ENCODE measurements at places on chromosomes 2 and 18.

DNA sequence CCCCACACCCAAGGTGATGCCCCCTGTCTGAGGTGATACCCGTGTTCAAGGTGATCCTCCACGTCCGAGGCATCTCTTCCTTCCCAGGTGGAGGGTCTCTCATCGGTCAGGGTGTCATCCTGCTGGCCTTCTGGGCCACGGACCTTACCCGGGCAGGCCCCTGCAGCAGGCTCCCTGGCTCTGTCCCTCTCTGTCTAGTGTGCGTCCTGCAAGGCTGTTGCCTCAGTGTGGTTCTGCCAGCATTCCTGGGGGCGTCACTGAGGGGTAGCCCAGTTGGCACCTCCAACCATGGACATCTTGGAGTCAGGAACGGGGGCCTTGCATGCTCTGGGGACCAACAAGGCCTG, 5.6 kb upstream of the PER2 start:
- no peak for DNase-seq

DNA sequence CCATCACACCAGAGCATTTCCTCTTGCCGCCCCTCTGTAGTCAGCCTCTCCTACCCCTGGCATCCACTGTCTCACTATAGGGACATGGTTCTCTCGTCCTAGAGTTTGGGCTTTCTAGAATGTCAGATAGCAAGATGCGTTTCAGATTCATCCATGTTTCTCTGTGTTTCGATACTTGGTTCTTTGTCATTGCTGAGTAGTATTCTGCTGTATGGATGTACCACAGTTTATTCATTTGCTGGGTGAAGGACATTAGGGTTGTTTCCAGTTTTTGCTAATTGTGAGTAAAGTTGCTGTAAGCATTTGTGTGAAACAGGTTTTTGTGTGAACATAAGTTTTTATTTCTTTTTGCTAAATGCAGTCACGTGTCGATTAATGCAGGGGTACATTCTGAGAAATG, 3.8 kb downstream of the ZNF532 start:
- no peak for DNase-seq

GRCh38 chr2:132664096-132664495, 5.9 kb downstream of the LYPD1 start:
- no peak for DNase-seq

DNA sequence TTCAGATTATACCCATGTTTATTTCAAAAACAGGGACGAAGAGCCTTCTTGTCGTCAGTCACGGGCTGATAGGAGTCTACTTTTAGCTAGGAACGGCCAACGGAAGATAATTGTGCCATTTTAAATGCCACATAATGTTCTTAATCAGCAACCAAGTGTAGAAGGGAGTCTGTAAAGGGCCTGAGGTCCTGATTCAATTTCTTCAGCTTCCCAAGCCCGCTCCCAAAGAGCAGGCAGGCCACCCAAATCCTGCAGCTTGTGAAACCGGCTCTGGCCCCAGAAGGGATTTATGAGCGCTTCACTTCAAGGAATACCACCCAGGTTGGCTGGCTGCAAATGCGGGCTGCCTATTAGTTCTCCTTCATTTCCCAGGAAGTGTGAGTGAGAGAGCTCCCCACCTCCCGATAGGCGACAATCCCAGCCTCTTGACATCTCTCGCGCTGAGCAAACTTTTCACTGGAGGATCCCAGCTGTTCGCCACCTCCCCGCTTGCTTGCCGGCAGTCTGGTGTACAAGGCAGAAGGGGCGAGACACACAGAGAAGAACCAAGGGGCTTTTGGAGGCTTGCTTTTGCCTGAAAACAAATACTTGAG, 272.9 kb downstream of the CDH20 start:
- no peak for DNase-seq

GRCh38 chr18:13477147-13477683, 249.1 kb downstream of the FAM210A start:
- DNase-seq, result no peak

GRCh38 chr2:228669690-228670089, 488.2 kb upstream of the SPHKAP start:
- DNase-seq, result no peak

DNA sequence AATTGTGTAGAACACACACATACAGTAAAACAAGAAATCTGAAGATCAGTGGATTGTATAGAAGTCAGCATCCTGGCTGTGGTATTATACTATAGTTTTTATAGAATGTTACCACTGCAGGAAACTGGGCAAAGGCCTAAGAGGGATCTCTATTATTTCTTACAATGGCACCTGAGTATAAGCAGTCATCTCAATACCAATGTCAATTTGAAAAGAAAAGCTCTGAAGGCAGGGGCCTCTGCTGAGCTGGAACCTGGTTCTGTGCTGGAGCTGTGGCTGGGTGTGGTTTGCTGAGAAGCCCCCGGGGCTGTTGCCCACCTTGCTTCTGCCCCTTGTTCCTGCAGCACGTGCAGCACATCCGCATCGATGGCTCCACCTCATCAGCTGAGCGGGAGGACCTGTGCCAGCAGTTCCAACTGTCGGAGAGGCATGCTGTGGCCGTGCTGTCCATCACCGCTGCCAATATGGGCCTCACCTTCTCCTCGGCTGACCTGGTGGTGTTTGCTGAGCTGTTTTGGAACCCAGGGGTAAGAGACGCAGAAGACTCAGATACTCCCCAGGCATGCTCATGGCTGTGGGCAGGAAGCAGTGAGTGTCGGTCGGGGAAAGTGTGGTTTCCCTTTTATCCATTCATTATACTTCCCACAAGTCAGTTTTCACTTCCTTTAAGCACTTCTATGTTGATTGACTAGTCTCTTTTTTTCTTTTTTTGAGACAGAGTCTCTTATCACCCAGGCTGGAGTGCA, 23.5 kb upstream of the RPL37A start:
- DNase-seq, result no peak

GRCh38 chr2:239751679-239752355, 273.3 kb downstream of the NDUFA10 start:
- DNase-seq, result no peak

DNA sequence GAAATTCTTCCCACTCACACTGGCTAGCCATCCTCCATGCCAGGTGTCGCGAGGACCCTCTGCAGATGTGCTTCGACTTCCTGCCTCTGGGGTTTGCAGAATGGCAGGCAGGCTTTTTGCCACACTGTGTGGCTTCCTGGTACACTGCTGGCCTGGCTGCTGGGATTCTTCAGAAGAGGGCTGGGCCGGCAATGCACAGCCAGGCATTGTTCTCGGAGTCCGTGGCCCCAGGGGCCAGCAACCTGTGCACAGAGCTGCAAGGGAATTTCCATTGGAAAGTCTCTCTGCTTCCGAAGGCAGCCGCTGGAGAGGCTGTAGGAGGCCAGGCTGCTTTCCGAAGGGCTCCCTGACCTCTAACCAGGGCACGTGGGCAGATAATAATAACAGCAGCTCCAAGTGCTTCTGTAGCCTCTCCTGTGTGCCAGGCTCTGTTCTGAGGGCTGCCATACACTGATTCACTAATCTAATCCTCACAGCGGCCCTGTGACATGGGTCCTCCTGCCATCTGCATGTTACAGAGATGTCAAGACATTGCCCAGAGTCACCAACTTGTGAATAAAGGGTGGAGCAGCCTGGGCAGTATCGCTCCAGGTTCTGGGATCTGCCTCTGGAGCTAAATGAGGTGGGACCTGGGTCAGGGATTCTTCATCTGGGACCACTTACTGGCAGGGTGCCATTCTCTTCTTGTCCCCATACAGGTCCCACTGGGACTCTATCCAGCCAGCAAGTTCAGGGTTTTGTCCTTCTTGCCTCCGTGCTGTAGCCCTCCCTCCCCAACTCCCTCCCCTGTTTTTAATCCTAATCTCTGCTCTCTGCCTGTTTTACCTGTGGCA, 5.0 kb downstream of the LDLRAD4 start:
- no peak for DNase-seq

Measured in SW 1271 (cell line).